ACHN (cell line): ENCODE measurements at places on chromosomes 7 and 10.

DNA sequence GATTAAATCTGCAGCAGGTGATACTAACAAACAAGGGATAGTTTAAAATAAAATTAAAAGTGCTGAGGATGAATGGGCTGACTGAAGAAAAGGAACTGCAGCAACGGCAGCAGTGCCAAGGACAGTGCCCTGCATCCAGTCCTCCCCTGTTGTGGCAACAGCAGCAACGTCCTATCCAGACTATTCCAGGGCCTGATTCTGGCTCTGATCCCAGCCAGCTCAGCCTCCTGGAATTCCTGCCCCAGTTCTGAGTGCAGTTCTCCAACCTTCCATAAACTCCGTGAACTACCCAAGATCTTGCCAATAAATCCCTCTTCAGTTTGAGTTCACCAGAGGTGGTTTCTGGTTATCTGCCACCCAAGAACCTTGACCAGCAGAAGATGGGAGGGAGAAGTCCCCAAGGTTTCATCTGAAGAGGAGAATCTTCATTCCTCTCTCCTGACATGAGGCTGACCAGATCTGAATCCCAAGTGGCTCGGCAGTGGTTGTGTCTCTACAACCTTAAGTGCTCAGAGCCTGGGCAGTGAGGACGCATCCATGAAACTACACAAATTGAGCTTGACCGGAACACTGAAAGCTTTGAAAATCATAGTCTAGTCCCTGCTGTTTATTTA is 115.8 kb downstream of the SORBS1 start:
- DNase-seq, result peak; percentile 93

DNA sequence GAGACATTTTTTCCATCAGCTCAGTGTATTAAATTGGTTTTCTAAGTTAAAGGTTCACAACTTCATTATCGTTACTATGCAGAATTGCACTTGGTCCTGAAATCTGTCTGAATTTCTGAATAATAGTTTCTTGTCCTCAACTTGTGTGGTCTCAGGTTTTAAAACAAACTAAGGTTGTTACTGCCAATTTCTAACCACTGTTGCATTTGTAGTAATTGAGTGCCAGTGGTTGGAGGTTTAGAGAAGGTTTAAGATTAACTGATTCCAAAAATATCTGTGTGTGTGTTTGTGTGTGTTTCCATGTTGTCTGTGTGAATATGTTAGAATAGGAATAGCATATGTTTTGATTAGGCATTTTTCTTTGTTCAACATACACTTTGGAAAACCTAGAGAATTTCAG is 395.9 kb downstream of the AUTS2 start:
- DNase-seq, result no peak

- no peak for DNase-seq
Observed at GRCh38 chr7:138726288-138726687, 25.1 kb upstream of the SVOPL start.

GRCh38 chr7:7579638-7580037 is 13.0 kb downstream of the MIOS start:
- DNase-seq, result no peak

DNA sequence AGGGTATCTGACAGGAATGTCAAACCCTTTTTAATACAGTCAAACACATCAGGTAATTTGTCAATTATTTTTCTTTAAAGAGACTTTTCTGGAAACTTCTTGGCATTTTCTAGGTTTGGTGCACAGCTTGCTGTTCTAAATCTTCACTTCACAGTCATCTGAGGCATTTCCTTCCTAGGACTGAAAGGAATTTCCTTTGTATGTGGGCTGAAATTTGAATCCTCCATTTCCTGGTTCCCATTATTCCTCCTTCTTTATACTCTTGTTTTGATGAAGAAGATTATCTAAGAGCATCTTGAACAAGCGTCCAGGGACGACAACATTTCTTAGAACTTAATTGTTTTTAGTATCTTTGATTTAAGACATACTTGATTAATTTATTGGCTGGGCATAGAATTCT is 24.9 kb downstream of the CALD1 start:
- no peak for DNase-seq
